ENCODE measurements at places on chromosomes 16 and 17. TPM values are rescaled to one million over a fixed set of nuclear protein-coding genes. Genes with fewer than 3 reads are reported as not detected.

The CD300LB gene
- total RNA-seq = 0.91 TPM

The ABCC3 gene
- 156 TPM for total RNA-seq

The GGA3 gene
- 49.2 TPM for total RNA-seq

The KCNH6 gene
- 0.57 TPM for total RNA-seq

The SNAI3 gene
- total RNA-seq = 2.3 TPM

The DUSP3 gene
- 102 TPM for total RNA-seq

The C1QTNF8 gene
- not detected for total RNA-seq

The MC1R gene
- 13.5 TPM for total RNA-seq

The RTN4RL1 gene
- 10.7 TPM for total RNA-seq

The IGSF6 gene
- 8.1 TPM for total RNA-seq

The ADAM11 gene
- 0.28 TPM for total RNA-seq

The ZSCAN10 gene
- not detected for total RNA-seq

The HAS3 gene
- 2.1 TPM for total RNA-seq

The TNP2 gene
- total RNA-seq = not detected

The CMTM1 gene
- total RNA-seq = 4.6 TPM

The KIAA0753 gene
- 21.8 TPM for total RNA-seq

The LUC7L gene
- total RNA-seq = 72.0 TPM

The PRSS27 gene
- total RNA-seq = 2.1 TPM

The PABPN1L gene
- total RNA-seq = not detected

The HOXB13 gene
- not detected for total RNA-seq

The RNF167 gene
- total RNA-seq = 95.0 TPM

The OTOA gene
- 0.13 TPM for total RNA-seq

The OSBPL7 gene
- total RNA-seq = 21.2 TPM

The KCNJ16 gene
- total RNA-seq = 281 TPM

The ATP1B2 gene
- 7.6 TPM for total RNA-seq

The PIPOX gene
- total RNA-seq = 2.8 TPM

The DDX52 gene
- total RNA-seq = 26.9 TPM

The NTN3 gene
- total RNA-seq = 0.28 TPM

The PARD6A gene
- total RNA-seq = 6.1 TPM

The NPIPB13 gene
- total RNA-seq = 20.5 TPM

The EPX gene
- total RNA-seq = 0.19 TPM

The RNF43 gene
- total RNA-seq = 9.5 TPM
